ENCODE measurements at places on chromosomes 4 and X.

- DNase-seq: no peak
These were observed 178.2 kb downstream of the GBA3 start for GRCh38 chr4:22870847-22871449.

GRCh38 chrX:50838820-50839600, 25.0 kb upstream of the SHROOM4 start:
- DNase-seq: no peak

- DNase-seq: no peak
These were observed 49.7 kb upstream of the TMEM154 start for GRCh38 chr4:152729466-152729865.

GRCh38 chr4:56112377-56112776, 163.6 kb downstream of the CEP135 start:
- no peak for DNase-seq
